WTC11 (cell line): ENCODE measurements at places on chromosomes 5 and 9.

DNA sequence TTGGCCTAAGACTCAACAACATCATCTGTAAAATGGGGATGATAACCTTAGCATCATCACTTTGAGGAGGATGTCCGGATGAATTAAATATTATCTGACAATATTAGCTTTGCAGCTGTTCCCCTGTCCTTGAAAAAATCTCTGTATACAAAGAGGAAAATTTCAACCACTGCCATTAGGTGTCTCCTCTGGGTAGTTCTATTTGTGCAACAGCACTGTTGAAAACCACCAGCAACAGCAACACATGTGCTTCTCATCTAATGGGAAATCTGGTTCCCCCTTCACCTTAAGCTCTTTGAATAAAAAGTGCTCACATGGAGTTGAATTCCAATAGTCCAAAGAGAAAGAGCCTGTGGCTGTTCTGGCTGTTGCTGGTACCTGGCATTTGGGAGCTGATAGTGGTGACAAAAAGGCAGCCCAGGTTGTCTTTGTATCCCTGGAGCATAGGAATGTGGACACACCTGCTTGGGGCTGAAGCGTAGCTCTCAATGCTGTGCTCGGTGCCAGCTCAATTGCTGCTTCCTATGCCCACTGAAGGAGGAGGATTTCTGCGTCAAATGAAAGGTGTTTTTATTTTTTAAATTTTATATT, 322.1 kb upstream of the MSX2 start:
- DNase-seq = no peak

DNA sequence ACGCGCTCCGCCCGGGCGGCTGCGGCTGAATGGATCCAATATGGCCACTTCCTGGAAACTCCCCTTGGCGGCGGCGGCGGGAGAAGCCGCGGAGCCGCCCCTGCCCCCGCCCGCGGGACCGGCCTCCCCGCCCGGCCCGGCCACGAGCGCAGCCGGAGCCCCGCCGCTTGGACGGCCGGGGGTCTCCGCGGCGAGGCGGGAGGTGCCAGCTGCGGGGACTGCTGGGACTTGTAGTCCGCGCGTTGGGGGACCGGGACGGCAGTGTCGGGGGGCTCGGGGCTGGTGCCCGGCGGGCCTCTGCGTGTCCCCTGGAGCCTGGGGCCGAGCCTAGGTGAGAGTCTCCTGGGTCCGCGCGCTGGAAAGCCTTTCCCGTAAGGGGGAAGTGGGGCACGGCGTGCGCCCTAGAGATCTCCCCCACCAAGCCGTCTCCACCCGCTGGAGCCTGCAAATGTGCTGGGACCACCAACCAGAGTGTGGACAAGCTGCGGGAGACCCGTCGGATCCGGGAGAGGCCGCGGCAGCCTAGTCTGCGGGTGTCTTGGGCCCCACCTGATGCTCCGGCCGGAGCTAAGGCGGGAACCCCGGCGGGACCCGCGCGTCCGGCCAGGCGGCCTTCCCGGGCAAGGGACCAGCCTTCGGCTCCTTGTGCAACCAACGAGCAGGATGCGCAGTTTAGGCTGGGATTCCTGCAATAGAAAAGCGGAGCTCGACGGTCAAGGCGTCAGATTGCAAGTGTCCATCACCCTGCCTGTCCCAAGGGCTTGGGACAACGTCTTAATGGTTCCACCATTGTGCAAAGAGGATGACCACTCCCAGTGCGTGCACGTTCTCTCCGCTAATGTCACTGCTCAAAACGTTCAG, at the start of gene SEPTIN8:
Gene SEPTIN8, minus strand, starts transcription at position 31 of the 861 bp plus-strand sequence. CDS start 102 bp downstream, outside the sequence.
- DNase-seq = peak; percentile 54

GRCh38 chr5:68960456-68960855, 133.4 kb upstream of the SLC30A5 start:
- no peak for DNase-seq

DNA sequence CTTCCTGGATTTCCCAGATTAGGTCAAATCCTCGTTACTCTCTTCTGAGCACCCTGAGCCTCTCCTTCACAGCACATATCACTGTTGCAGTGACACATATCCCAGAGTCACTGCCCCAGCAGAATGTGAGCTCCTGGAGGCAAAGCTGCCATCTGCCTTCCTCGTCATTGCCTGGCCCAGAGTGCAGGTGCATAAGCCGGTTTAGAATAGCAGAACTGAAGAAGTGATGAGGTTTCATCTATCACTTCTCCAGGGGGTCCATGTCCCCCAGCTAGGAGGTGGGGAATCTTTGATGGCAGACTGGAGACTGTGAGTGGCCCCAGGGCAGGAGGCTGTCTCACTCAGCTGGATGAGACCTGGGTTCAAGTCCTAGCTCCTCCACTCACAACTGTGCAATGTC, 25.8 kb downstream of the NIPAL4 start:
- no peak for DNase-seq

DNA sequence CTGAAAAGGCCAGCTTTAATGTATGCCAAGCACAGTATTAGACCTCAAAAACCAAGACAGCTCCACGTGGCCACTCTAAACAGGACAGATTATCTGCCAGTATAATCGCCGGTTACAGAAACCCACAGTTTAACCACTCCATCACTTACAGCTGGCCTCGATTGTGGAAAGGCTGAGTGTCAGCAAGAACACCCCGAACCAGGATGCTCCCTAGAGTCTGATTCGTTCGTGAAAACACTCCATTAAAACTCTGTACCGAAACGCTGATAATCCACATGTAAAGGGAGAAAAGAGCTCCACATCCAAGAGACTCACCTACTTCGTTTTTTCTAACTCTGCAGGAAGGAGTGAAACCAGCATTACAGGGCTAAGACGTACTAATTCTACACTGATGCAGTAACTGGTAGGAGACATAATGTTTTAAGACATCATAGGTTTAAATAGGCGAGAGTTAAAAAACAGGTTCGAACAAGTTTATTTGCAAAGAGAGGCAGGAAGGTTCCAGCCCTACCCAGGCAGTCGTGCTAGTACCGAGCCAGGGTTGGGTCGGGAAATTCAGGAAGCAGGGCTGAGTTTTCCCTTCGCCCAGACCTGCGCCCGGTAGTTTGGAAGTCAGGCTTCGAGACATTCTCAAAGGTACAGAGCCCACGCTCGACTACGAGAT, 949 bp downstream of the SERINC5 start:
- DNase-seq = no peak

DNA sequence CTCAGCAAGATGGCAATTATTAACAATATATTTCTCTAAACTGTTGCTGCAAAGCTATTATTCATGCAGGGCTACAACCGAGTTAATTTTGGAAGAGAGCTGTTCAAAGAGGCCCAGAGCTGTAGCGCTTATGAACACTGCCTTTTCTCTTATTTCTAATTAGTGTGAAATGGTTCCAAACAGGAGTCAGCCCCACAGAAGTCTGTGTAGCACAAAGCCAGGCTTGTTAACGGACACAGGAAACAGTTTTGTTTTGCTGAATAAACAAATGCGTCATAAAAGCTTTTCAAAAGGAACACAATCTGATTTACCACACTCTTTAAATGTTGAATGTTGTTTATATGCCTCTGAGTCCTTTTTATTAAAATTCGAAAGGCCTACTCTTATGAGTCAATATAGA, 396.5 kb downstream of the ANXA1 start:
- DNase-seq = no peak

DNA sequence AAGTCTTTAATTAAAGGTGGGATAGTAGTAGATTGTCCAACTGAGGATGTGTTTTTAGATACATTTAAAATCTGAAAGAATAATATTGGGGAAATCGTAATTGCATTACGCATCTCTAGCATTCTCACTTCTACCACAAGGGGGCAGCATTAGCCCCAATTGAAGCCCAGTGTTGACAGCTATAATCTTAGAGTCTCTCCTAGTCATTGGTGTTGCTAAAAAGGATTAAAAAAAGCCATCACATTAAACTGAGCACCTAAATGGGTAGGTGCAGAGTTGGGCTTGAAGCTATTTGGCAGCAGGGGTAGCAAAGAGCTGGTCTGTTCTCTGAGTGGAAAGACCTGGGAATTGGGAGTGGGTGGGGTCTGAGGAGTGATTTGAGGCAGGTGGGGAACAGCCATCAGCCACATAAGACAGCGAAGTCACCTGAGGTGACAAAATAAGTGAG, 177.2 kb downstream of the OSTF1 start:
- DNase-seq = peak; percentile 51

- no peak for DNase-seq
These were observed 138.1 kb downstream of the C9orf50 start for GRCh38 chr9:129482521-129483414.
